ENCODE measurements at places on chromosomes 16 and 17. TPM values are rescaled to one million over a fixed set of nuclear protein-coding genes. Genes with fewer than 3 reads are reported as not detected.
A peak's percentile ranks its signal among the peaks of the same experiment; 100 is the strongest.

The MKS1 gene
- total RNA-seq, result 9.7 TPM

The KRTAP1-4 gene
- not detected for total RNA-seq

The JPH3 gene
- not detected for total RNA-seq

The HIC1 gene
- total RNA-seq, result 18.5 TPM

The CACNG1 gene
- total RNA-seq, result not detected

The ZNF652 gene
- total RNA-seq, result 31.5 TPM

The KRT17 gene
- total RNA-seq, result 4.7 TPM

The DHRS7C gene
- total RNA-seq, result not detected

The MT2A gene
- total RNA-seq, result 33.7 TPM

The RHBDF1 gene
- 39.5 TPM for total RNA-seq

The CNOT1 gene
- total RNA-seq, result 114 TPM

GRCh38 chr16:27149986-27150385 is 53.3 kb upstream of the KDM8 start:
- H3K27me3 ChIP-seq, result no peaks in the 10 kb centered on the region
- H3K4me1 ChIP-seq, result no peaks in the 10 kb centered on the region
- H3K36me3 ChIP-seq, result no peaks in the 10 kb centered on the region
- no peak for DNase-seq

GRCh38 chr17:31549525-31550388 is 158.3 kb downstream of the RAB11FIP4 start:
- H3K4me1 ChIP-seq, result peaks cover 4% of the 10 kb centered on the region
- H3K36me3 ChIP-seq, result no peaks in the 10 kb centered on the region
- DNase-seq, result peak; percentile 99
- H3K4me3 ChIP-seq, result peak overlapping the region; percentile 96
- H3K27me3 ChIP-seq, result no peaks in the 10 kb centered on the region

DNA sequence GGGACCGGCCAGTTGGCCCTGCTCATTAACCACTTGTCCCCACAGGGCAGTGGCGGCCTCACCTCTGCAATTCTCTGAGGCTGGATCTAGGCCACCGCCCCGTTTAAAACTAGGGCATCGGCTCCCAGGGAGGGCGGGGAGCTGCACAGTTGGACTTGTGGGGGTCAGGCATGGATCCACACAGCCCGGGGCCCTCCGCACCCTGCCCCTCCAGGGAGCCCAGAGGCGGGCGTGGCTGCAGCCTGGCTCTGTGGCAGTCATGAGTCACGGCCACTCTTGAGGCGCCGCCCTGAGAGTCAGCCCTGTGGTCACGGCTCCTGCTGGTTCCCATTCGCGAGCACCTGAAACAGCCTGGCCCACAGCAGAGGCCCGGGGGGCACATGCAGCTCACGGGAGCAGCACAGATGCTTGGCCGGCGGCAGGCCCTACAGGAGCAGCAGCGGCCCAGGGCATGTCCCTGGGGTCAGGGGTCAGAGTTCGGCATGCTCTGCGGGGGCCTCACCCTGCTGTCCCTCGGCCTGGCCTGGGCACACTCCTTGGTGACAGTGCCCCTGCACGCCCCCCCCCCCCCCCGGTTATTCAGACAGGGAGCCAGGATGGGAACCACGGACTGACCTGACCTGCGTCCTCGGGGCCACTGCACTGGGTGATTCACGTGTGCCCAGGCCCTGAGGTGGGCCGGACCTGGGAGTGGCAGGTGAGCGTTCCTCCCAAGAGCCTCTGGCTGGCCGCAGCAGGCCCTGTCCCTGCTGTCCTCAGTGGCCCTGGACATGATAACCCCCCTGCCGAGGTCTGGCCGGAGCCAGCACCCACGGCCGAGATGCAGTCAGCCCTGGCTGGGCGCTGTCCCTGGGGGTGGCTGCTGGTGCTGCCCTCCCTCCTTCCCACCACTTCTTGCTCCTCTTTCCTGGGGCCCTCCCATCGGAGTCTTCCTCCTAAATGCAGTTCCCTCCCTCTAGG is 8.2 kb downstream of the CAPN15 start:
- peak; percentile 100 for DNase-seq
- H3K4me1 ChIP-seq, result peaks cover 19% of the 10 kb centered on the region
- no peaks in the 10 kb centered on the region for H3K27me3 ChIP-seq
- H3K4me3 ChIP-seq, result no peak overlapping the region
- peak overlapping the region; percentile 39 for H3K27ac ChIP-seq
- peaks cover 5% of the 10 kb centered on the region for H3K36me3 ChIP-seq

DNA sequence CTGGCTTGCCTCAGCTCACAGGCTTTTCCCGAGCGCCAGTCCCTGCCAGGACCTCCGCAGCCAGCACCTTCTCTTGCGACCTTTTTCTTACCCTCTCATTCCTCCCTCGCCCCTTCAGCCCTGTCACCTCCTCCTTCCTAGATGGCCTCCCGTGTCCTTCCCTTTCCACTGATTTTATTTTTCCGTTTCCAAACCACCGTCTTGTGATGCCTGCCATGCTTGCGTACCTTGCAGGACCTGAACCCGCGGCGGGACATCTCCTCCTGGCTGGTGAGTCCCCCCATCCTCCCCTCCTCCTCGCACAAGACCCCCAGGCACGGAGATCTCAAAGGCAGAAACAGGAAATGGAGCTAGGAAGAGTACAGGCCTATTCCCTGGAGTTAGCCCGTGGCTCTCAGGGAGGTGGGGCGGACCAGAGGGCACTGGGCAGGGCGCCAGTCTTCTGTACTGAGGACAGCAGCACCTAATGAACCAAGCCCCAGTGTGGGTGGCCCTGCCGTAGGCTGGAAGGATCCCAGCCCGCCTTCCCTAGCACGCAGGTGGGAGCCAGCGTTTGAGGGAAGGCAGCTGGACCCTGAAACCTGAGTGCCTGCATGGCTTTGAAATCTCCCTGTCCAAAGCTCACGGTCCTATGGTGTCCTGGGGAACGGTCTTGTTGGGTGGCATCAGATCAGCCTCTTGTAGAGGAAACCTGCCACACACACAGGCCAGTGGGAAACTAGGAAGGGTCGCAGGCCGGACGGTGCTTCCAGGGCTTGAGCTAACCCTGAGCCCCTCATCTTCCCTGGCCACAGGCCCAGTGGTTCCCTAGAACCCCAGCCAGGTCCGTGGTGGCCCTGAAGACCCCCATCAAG is 612 bp downstream of the CISD3 start:
- no peaks in the 10 kb centered on the region for H3K27me3 ChIP-seq
- H3K4me3 ChIP-seq, result peak overlapping the region; percentile 92
- no peak for DNase-seq
- peak overlapping the region; percentile 66 for H3K27ac ChIP-seq
- peaks cover 18% of the 10 kb centered on the region for H3K4me1 ChIP-seq

GRCh38 chr17:72683506-72684404 is 408.7 kb downstream of the SLC39A11 start:
- peak overlapping the region; percentile 66 for H3K27ac ChIP-seq
- DNase-seq, result peak; percentile 96
- H3K36me3 ChIP-seq, result no peaks in the 10 kb centered on the region
- peak overlapping the region; percentile 21 for H3K4me3 ChIP-seq
- H3K27me3 ChIP-seq, result no peaks in the 10 kb centered on the region
- H3K4me1 ChIP-seq, result peaks cover 24% of the 10 kb centered on the region

- DNase-seq, result no peak
- H3K4me3 ChIP-seq, result no peak overlapping the region
- peak overlapping the region; percentile 26 for H3K27ac ChIP-seq
- no peaks in the 10 kb centered on the region for H3K36me3 ChIP-seq
- H3K4me1 ChIP-seq, result peaks cover 7% of the 10 kb centered on the region
Observed at GRCh38 chr17:12927541-12928425, 90.0 kb downstream of the ELAC2 start.

GRCh38 chr16:84548508-84548907 is 44.0 kb upstream of the MEAK7 start:
- DNase-seq, result no peak
- H3K27ac ChIP-seq, result no peak overlapping the region
- H3K36me3 ChIP-seq, result no peaks in the 10 kb centered on the region

GRCh38 chr17:50056217-50056960 is 479 bp downstream of the ITGA3 start:
- peak; percentile 90 for DNase-seq
- H3K27me3 ChIP-seq, result no peaks in the 10 kb centered on the region
- H3K4me1 ChIP-seq, result peaks cover 70% of the 10 kb centered on the region
- H3K36me3 ChIP-seq, result no peaks in the 10 kb centered on the region
- H3K27ac ChIP-seq, result peak overlapping the region; percentile 88

DNA sequence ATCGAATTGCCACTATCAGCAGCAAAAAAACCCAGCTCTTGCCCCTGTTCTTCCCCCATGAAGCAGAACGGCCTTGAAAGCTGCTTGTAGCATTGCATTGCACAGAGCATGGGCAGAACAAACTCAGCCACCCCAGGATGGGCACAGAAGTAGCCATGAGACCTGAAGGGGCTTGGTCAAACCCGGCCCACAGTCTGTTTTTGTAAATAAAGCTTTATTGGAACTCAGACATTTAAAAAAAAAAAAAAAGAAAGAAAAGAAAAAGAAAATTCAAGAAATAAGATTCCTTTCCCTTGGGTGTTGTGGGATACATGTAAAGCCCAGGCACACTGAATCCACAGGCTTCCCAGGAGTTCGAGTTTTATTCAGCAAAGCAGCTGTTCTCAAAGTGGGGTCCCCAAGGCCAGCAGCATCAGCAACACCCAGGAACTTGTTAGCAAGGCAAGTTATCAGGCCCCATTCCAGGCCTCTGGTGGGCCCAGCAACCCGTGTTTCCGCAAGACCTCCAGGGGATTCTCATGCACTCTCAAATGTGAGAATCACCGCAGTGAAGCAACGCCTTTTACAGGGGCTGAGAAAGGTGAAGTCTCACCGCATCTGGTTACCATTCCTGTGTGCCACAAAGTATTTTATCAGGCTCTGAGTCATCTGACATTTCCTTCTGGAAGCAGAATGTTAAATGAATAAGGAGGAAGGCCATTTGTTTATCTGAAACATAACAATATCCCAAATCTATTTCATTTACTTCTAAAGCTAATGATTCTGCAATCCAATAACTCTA is 108.2 kb downstream of the SLC39A11 start:
- peaks cover 3% of the 10 kb centered on the region for H3K27me3 ChIP-seq
- no peak overlapping the region for H3K4me3 ChIP-seq
- H3K27ac ChIP-seq, result no peak overlapping the region
- H3K36me3 ChIP-seq, result no peaks in the 10 kb centered on the region
- peaks cover 9% of the 10 kb centered on the region for H3K4me1 ChIP-seq
- DNase-seq, result peak; percentile 22

- DNase-seq, result no peak
- no peak overlapping the region for H3K27ac ChIP-seq
Observed at GRCh38 chr17:64340557-64340956, 50.1 kb downstream of the PECAM1 start.

DNA sequence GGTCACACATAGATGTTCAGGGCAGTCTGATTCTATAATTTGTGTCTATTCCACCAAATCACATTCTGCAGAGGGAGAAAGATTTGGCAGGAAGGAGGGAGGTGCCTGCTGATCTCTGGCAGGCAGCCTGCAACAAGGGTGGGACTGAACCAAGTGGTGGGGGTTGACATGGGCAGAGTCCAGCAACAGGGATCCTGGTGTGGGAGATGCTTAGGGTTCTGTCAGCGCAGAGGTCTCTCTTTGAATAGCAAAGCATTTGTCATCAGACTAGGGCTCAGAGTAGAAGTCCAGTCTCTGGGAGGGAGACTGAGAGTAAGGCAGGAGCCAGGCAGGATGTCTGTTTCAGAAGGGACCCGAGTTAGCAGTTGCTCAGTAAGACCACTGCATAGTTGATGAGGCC is 94.6 kb downstream of the UTP18 start:
- DNase-seq, result no peak
- H3K27me3 ChIP-seq, result no peaks in the 10 kb centered on the region
- H3K4me3 ChIP-seq, result no peak overlapping the region

DNA sequence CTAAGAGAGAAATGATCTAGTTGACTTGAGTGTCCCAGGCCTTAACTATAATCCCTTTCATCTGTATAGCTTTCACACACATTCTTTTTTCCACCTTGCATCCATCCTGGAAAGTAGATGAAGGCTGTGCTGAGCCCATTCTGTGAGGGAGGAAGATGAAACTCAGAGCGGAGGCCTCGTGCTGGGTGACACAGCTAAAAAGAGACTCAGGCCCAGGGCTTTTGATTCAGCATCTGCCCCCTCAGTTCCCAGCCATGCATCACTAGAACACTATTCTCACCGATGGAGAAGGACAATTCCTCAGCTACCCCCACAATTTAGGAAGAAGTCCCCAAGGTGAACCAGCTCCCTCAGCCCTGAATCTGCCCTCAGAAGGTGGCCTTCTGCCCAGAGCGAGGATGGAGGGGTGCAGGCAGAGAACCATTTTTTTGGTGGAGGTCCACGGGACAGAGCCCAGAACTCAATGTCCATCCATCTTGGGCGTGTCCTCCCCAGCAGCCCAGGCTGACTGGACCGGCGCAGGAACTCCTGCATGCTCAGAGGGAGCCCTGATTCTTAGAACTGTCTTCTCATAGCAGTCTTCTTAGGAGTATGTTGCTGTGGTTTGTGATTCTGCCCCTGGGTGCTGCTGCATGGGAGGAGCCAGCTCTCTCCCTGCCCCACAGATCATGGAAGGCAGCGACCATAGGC is 5.8 kb upstream of the MYCBPAP start:
- H3K36me3 ChIP-seq, result no peaks in the 10 kb centered on the region
- H3K27me3 ChIP-seq, result no peaks in the 10 kb centered on the region
- no peak overlapping the region for H3K4me3 ChIP-seq
- peaks cover 3% of the 10 kb centered on the region for H3K4me1 ChIP-seq
- DNase-seq, result peak; percentile 41

- H3K4me1 ChIP-seq, result peaks cover 36% of the 10 kb centered on the region
Observed at GRCh38 chr16:67191411-67191994, 452 bp upstream of the E2F4 start.

GRCh38 chr16:74447578-74447977 is 26.3 kb upstream of the CLEC18B start:
- no peak for DNase-seq
- H3K4me1 ChIP-seq, result peaks cover 19% of the 10 kb centered on the region
- H3K36me3 ChIP-seq, result peaks cover 34% of the 10 kb centered on the region
- no peaks in the 10 kb centered on the region for H3K27me3 ChIP-seq
- H3K27ac ChIP-seq, result no peak overlapping the region

DNA sequence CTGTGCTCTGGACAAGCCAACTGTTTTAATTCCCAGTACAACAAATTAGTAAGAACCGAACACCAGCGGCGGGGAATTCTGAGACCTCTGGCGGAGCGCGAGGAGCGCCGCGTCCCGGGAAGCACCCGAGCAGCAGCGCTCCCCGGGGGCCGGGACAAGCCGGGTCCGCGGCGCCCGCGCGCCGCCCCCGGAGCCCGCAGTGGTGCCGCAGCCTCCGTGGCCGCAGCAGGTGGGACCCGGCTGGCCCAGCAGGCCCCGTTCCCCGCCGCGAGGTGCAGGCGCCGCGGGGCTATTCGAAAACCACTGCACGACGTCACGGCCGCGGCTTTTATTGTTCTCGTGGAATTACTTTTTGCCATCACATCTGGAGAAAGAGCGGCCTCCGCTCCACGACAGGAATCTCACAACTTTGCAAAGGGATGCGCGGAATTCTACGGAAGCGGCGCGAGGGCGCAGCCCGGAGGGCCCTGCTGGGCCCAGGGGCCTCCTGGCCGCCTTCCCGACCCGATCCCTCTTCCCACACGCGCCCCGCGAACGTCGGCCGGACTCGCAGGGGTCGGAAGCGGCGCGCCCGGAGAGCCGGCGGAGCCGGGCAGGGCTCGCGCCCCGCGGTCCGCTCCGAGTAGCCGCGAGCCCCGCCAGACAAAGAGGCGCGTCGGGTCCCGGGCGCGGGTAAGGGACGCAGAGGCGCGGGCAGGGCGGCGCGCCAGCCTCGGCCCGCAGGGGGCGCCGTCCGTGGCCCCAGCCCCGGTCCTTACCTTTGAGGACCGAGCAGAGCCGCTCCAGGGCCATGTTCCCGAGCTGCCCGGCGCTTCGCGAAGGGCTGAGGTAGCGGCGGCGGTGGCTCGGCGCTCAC is 696 bp downstream of the NETO2 start:
- H3K4me3 ChIP-seq, result peak overlapping the region; percentile 74
- peaks cover 4% of the 10 kb centered on the region for H3K4me1 ChIP-seq
- peak; percentile 94 for DNase-seq
- peak overlapping the region; percentile 1 for H3K27ac ChIP-seq
- no peaks in the 10 kb centered on the region for H3K27me3 ChIP-seq

Data from osteoblast (primary cell).